ENCODE measurements at places on chromosomes 5 and 9.

GRCh38 chr9:129359916-129360536 is 182.0 kb upstream of the IER5L start:
- no peak for DNase-seq

DNA sequence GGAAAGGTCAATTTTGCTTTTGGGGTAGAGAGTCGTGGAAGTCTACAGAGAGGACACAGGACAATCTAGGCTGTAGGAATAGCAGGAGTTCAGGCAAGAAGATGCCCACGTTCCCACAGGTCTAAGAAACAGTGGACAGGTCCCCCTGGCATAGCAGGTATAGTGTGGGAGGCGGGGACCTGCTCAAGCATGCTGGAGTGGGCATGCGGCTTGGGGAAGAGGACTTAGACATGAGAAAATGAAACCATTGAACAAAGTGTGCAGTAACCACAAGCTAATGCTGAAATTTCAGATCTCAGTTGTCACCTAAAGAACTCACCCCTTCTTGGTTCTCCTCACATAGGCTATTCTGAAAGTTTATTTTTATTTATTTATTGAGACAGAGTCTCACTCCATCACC is 142.8 kb upstream of the EFNA5 start:
- no peak for DNase-seq

- DNase-seq = no peak
These were observed 171.4 kb upstream of the NR4A3 start for GRCh38 chr9:99650187-99650874.

- no peak for DNase-seq
These were observed 110.4 kb downstream of the NFIB start for GRCh38 chr9:14203356-14204056.

GRCh38 chr5:67495072-67495471 is 298.5 kb upstream of the CD180 start:
- DNase-seq = no peak

DNA sequence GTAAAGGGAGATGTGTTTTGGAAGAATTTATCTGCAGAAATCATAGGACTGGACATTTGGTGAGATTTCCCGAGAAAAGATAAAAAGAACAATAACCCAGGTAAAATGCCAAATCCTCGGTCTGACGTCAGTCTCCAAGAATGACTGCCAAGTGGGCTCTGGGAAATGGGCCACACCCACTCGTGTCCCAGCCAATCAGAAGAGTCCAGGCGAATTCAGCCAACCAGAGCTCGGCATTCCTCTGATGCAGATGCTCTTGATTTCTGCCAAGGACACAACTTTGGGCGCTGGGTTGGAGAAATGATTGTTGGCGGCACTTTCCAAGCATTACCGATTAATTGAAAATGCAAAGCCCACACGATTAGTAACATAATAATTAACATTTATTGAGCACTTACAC is 73.3 kb downstream of the FGF18 start:
- no peak for DNase-seq

GRCh38 chr9:134641990-134642384 is 384 bp downstream of the COL5A1 start:
- DNase-seq = no peak

- no peak for DNase-seq
These were observed 13.6 kb upstream of the CEP72 start for GRCh38 chr5:598564-598890.

DNA sequence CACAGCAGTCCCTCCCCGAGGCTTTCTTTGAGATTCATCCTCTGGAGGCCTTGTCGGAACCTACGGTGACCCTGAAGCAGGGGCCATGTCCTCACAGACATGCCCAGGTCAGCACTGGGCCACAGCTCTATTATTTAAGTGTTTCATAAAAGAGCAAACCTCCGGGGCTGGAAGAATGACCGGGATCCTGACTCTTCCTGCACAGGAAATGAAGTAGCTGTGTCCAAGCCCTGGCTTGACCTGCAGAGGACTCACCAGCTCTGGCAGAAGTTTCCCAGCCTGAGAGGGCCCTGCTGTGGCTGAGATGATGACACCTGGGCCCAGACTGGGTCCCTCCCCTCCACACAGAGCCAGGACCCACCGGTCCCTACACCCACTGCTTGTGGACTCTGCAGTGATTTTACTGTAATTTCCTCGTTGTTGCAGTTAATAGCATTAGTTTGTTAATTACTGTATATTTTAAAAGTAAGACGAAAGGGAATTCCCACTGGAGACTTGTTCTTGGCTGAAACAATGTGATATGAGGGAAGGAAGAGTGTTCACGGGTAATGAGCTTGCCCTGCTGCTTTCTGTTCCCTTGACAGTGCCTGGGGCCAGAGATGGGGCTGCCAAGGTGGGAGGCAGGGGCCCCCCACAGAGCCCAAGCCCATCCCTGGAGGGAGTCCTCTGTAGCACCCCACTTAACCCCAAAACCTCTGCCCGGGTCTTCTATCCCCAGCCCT is 72.2 kb downstream of the PCDH1 start:
- no peak for DNase-seq

GRCh38 chr9:9016597-9016996 is 1217.0 kb upstream of the DMAC1 start:
- no peak for DNase-seq

- no peak for DNase-seq
These were observed 79.5 kb downstream of the MVB12B start for GRCh38 chr9:126406075-126406667.

- DNase-seq = no peak
These were observed 54.9 kb upstream of the RPL26L1 start for GRCh38 chr5:172904312-172904642.

DNA sequence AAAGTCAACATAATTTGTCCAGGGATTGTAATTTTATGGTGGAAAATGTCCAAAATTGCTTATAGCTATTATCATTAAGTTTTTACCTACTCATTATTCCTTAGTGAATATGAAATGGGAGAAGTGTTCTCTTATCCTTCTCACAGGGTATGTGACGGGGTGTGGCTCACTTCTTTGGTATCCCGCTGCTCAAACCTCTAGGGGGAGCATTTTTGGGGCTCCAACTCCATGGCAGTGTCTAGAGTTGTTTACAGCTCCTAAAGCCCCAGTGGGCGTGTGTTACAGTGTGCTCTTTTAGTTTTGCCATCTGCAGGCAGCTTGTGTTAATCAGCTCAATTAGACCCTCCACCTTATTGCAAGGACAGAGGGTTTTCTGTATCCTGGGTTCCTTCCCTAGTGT is 89.4 kb downstream of the CDKN2A start:
- DNase-seq = peak; percentile 26

- DNase-seq = peak; percentile 30
These were observed 73.9 kb downstream of the KIF24 start for GRCh38 chr9:34254966-34255825.

DNA sequence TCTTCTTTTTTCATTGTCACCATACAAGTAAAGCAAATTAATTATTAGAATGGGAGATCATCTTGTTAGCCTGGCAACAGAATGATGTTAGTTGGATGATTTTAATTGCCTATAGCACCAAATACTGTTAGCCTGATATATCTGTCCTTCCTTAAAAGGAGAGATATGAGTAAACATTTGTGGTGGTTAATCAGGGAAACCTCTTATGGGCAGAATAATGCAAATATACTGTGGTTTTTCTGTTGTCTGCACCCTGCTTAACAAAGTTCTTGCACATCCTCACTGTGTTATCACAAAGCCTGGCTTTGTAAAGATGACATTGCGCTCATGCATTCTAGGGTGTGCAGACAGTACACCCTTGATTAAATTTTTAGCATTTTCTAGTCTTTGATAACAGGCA is 254.9 kb upstream of the SMC2 start:
- DNase-seq = no peak

- DNase-seq = no peak
These were observed 255.7 kb downstream of the AOPEP start for GRCh38 chr9:94982211-94982610.

Data from EL (cell line).